ENCODE measurements at places on chromosomes 2 and 18.
A peak's percentile ranks its signal among the peaks of the same experiment; 100 is the strongest.

GRCh38 chr18:32156855-32157254 lies 33.0 kb upstream of the MEP1B start:
- no peak overlapping the region for H3K4me3 ChIP-seq
- no peak for DNase-seq
- peaks cover 35% of the 10 kb centered on the region for H3K27me3 ChIP-seq
- H3K36me3 ChIP-seq: peaks cover 6% of the 10 kb centered on the region

DNA sequence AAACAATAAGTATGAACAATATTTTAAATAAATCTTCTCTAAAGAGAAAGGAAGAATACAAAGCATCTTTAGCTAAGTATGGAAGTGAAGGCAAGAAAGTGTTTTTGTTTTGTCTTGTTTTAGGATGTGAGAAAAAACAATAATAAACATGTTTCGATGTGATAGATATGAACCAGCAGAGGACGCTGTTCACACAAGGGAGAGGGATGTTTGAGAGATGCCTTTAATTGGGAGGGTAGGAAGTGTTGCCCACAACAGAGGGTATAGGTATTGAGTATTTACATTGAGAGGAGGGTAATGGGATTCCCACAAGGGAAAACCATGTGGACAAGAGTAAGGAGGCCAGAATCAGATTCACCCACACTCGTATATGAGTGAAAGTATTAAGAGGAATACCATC lies 55.1 kb downstream of the CDH19 start:
- no peaks in the 10 kb centered on the region for H3K27me3 ChIP-seq
- no peaks in the 10 kb centered on the region for H3K4me1 ChIP-seq
- no peak for DNase-seq
- no peak overlapping the region for H3K27ac ChIP-seq
- H3K4me3 ChIP-seq: no peak overlapping the region

GRCh38 chr2:55090702-55091101 lies 40.5 kb upstream of the RTN4 start:
- H3K36me3 ChIP-seq: no peaks in the 10 kb centered on the region
- H3K4me1 ChIP-seq: peaks cover 9% of the 10 kb centered on the region
- no peak for DNase-seq
- H3K27me3 ChIP-seq: no peaks in the 10 kb centered on the region
- H3K4me3 ChIP-seq: no peak overlapping the region

DNA sequence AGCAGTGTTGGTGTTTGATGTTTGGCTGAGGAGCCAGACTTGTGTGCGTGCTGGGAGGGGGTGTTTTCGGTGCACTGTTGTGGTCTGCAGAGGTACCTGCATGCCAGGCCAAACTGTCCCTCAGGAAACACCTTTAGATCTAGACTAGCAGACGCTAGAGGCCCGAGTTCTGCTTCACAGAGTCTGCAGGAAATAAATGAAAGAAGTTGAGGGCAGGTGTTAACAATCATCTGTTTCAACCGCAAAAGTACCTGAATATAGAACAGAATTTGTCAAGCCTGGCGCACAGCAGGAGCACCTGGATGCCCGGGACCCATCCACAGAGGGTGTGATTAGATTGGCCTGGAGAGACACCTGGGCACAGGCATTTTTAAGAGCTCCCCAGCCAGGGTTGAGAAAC lies 40.5 kb upstream of the REL start:
- no peaks in the 10 kb centered on the region for H3K36me3 ChIP-seq
- peaks cover 7% of the 10 kb centered on the region for H3K4me1 ChIP-seq
- no peak overlapping the region for H3K27ac ChIP-seq
- no peaks in the 10 kb centered on the region for H3K27me3 ChIP-seq

DNA sequence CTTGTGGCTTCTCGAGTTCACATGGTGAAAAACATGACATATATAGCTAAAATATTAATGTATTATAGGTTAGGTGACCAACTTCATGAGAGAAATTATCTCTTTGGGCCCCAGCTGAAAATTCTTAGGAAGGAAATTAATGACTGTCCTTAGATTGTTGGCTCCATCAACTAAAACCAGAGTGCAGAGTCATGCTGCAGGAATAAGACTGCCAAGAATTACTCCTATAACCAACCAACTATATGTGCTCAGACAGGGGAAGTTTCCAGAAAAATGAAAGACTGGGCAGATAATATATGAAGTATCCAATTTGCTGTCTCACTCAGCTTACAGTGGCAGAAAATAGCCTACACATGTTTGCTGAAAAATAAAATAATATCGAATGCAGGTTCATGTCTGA lies 71.0 kb upstream of the TMEFF2 start:
- H3K27me3 ChIP-seq: no peaks in the 10 kb centered on the region
- no peaks in the 10 kb centered on the region for H3K36me3 ChIP-seq
- DNase-seq: no peak
- H3K27ac ChIP-seq: no peak overlapping the region
- H3K4me3 ChIP-seq: no peak overlapping the region

- no peak for DNase-seq
- peak overlapping the region; percentile 98 for H3K27ac ChIP-seq
- no peaks in the 10 kb centered on the region for H3K27me3 ChIP-seq
Observed at GRCh38 chr2:138502255-138503086, 901 bp downstream of the SPOPL start.

DNA sequence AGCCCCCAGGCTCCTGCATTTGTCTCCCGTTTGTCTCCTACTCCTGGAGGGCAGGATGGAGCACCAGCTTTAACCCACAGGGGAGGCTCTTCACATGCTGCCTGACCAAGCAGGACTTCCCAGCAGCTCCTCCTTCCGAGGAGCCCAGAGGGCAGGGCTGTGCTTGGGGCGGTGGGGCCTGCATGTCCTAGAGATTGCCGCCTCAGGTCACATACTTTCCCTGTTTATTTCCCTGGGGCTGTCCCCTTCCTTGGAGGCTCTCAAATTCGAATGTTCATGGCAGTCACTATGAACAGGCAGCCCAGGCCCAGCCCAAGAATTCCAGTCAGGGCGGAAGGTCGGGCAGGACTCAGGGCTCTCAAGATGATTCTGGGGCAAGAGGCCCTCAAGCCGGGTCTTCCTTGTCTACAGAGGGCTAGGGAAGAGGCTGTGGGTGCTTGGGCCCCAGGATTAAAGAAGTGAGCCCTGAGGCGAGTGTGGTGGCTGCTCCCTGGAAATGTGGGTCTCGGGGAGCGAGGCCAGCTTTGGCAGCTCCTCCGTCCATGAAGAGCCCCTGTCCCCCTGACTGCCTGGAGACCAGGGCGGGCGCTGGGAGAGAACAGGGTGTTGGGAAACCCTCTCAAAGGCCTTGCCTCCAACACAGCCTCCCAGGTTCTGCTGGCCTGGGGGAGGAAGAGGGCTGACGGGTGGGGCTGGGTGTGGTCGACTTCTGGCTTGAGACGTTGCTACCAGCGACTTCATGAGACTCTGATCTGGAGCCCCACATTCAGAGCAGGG lies 48.9 kb upstream of the HPCAL1 start:
- H3K27me3 ChIP-seq: peaks cover 25% of the 10 kb centered on the region
- H3K27ac ChIP-seq: no peak overlapping the region
- DNase-seq: no peak
- H3K36me3 ChIP-seq: peaks cover 11% of the 10 kb centered on the region

DNA sequence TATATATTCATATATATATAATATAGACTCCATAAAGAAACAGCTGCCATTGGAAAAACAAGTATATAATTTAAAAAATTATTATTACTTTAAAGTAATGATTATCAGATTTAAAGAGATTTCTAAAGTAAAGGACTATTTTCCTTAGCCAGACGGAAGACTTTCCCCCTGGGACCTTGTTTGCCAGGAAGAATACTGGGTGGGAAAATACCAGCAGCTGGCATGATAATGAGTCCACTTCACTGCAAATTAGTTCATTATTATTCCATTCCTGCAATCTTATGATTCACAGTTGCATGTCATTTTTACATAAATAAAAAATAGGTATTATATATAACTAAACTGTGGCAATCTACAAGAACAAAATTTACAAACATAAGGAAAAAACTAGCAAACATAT lies 339.8 kb upstream of the CDH7 start:
- DNase-seq: no peak
- H3K4me1 ChIP-seq: no peaks in the 10 kb centered on the region
- H3K27me3 ChIP-seq: no peaks in the 10 kb centered on the region
- no peak overlapping the region for H3K4me3 ChIP-seq
- H3K36me3 ChIP-seq: no peaks in the 10 kb centered on the region

- DNase-seq: no peak
- H3K27ac ChIP-seq: no peak overlapping the region
- H3K4me1 ChIP-seq: peaks cover 55% of the 10 kb centered on the region
- no peak overlapping the region for H3K4me3 ChIP-seq
- H3K27me3 ChIP-seq: no peaks in the 10 kb centered on the region
- H3K36me3 ChIP-seq: peaks cover 6% of the 10 kb centered on the region
Observed at GRCh38 chr2:101823859-101824258, 126.4 kb downstream of the MAP4K4 start.

GRCh38 chr18:48371854-48372602 lies 37.2 kb downstream of the ZBTB7C start:
- H3K36me3 ChIP-seq: no peaks in the 10 kb centered on the region
- peaks cover 2% of the 10 kb centered on the region for H3K4me1 ChIP-seq
- H3K27ac ChIP-seq: no peak overlapping the region
- H3K27me3 ChIP-seq: peaks cover 40% of the 10 kb centered on the region

DNA sequence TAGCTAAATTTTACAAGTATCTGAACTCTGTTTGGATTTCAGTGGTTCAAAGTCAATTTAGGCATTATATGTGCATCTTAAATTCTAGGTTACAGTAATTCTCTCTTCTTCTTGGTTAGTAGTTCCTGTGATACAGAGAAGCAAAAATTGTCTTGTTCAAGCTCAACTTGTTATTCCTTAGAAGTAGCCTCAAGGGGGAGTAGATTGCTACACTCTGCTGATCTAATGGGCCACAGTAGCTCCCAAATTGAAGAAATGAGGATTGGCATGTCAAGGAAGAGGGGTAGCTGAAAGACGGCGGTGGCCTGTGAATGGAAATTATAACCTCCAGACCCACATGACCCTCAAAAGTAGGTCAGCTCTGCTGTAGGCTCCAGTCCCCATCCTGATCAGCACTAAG lies 334.7 kb downstream of the HRH4 start:
- no peak overlapping the region for H3K4me3 ChIP-seq
- no peak for DNase-seq
- no peak overlapping the region for H3K27ac ChIP-seq
- no peaks in the 10 kb centered on the region for H3K4me1 ChIP-seq

Measured in activated CD8-positive, alpha-beta memory T cell treated with anti-CD3 and anti-CD28 coated beads, Interleukin-2, amount 10 ng/mL, durations not matched to agents 7 days and 5 days (primary cell).